ENCODE measurements at places on chromosomes 3 and 15.

GRCh38 chr3:41652931-41653330, 309.0 kb downstream of the ULK4 start:
- H3K27me3 ChIP-seq = no peaks in the 10 kb centered on the region
- no peak overlapping the region for H3K4me3 ChIP-seq
- no peak overlapping the region for H3K27ac ChIP-seq
- no peaks in the 10 kb centered on the region for H3K36me3 ChIP-seq

DNA sequence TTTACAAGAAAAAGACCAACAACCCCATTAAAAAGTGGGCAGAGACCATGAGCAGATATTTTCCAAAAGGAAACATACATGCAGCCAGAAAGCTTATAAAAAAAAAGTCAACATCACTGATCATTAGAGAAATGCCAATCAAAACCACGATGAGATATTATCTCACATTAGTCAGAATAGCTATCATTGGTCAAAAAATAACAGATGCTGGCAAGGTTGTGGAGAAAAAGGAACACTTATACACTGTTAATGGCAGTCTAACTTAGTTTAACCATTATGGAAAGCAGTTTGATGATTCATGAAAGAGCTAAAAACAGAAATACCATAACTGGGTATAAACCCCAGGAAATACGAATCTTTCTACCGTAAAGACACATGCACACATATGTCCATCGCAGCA, 76.3 kb downstream of the SUCNR1 start:
- no peak overlapping the region for H3K27ac ChIP-seq
- H3K36me3 ChIP-seq = no peaks in the 10 kb centered on the region
- H3K4me3 ChIP-seq = no peak overlapping the region
- no peaks in the 10 kb centered on the region for H3K4me1 ChIP-seq
- DNase-seq = no peak
- H3K27me3 ChIP-seq = no peaks in the 10 kb centered on the region

DNA sequence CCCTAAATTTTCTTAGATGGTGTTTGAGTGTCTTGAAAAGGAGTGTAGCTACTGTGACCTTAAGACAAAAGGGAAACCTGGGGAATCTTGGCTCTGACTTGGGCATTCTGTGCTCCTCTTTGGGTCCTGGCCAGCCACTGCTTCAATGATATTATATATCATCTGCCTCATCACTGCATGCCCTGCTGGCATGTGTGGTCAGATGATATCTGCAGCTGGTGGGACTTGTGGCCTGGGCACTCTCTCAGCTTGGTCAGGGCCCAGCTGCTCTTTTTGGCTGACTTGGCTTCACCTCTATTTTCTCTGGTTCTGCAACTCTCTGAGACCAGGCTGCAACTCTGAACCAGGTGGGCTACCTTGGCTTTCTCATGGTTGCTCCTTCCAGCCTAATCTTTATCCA, 446.1 kb upstream of the RARB start:
- DNase-seq = no peak
- H3K36me3 ChIP-seq = no peaks in the 10 kb centered on the region
- no peaks in the 10 kb centered on the region for H3K27me3 ChIP-seq
- H3K4me3 ChIP-seq = no peak overlapping the region
- no peaks in the 10 kb centered on the region for H3K4me1 ChIP-seq
- H3K27ac ChIP-seq = no peak overlapping the region

- H3K27me3 ChIP-seq = no peaks in the 10 kb centered on the region
- H3K4me1 ChIP-seq = no peaks in the 10 kb centered on the region
- no peak for DNase-seq
Measured at GRCh38 chr3:36451816-36452215, 71.5 kb downstream of the STAC start.

GRCh38 chr3:195892105-195893043, 16.0 kb downstream of the TNK2 start:
- no peaks in the 10 kb centered on the region for H3K27me3 ChIP-seq
- DNase-seq = no peak
- no peak overlapping the region for H3K4me3 ChIP-seq
- peaks cover 54% of the 10 kb centered on the region for H3K4me1 ChIP-seq

DNA sequence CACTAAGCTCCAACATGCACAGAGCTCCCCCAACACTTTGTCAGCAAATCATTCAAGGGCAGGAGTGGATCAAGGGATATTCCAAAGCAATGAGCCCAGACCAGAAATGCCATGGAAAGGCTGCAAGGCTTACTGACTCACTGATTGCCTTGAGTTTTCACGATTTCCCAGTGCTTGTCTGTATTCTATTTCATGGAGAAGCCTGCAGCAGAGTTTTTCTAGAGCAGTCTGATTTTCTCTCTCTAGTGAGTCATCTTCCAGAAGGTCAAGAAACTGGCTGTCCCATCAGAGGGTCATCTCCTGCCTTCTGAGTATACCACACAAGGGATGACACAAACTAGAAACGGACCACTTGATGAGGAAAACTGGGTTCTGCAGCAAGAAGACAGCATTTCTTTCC, 16.5 kb downstream of the LMCD1 start:
- no peaks in the 10 kb centered on the region for H3K27me3 ChIP-seq
- H3K4me3 ChIP-seq = no peak overlapping the region
- H3K36me3 ChIP-seq = no peaks in the 10 kb centered on the region
- no peaks in the 10 kb centered on the region for H3K4me1 ChIP-seq
- H3K27ac ChIP-seq = no peak overlapping the region

DNA sequence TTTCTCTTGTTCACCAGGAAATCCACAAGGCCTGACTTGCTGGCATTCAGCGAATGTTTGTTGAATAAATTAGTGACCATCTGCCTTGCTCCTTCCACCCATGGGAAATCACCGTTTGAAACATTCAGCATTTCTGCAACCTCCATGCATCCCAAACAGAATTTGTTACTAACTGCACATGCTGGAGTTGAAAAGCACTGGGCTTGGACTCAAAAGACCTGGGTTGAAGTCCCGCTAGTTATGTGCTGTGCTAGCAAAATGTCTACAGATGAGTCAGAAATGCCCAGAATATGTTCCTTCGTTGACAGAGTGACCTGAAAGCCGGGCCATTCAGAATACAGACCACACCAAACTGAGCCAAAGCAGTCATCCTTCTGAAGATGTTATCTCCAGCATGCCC, 144.6 kb downstream of the ALDH1A2 start:
- no peaks in the 10 kb centered on the region for H3K27me3 ChIP-seq
- H3K4me3 ChIP-seq = no peak overlapping the region
- no peak for DNase-seq
- no peaks in the 10 kb centered on the region for H3K36me3 ChIP-seq
- H3K4me1 ChIP-seq = no peaks in the 10 kb centered on the region

DNA sequence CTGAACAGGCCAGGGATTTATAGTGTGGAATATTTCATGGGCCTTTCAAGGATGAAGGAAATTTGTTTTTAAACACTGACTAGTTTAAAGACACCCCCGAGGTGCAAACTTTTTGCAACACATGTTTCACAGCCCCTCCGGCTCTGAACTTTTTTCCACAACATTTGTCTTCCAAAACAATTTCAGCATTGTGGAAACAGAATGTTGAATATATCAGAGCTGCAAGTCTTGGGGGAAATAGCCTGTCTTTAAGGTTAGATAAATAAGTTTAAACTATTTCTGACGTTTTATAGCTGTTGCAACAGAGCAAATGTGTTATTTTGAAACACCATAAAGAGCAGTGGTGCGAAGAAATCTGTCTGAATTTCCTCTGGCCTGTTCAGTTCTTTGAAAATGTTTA, 229.2 kb upstream of the GOLGA6L4 start:
- no peak overlapping the region for H3K4me3 ChIP-seq
- no peaks in the 10 kb centered on the region for H3K27me3 ChIP-seq
- H3K4me1 ChIP-seq = no peaks in the 10 kb centered on the region
- no peaks in the 10 kb centered on the region for H3K36me3 ChIP-seq

DNA sequence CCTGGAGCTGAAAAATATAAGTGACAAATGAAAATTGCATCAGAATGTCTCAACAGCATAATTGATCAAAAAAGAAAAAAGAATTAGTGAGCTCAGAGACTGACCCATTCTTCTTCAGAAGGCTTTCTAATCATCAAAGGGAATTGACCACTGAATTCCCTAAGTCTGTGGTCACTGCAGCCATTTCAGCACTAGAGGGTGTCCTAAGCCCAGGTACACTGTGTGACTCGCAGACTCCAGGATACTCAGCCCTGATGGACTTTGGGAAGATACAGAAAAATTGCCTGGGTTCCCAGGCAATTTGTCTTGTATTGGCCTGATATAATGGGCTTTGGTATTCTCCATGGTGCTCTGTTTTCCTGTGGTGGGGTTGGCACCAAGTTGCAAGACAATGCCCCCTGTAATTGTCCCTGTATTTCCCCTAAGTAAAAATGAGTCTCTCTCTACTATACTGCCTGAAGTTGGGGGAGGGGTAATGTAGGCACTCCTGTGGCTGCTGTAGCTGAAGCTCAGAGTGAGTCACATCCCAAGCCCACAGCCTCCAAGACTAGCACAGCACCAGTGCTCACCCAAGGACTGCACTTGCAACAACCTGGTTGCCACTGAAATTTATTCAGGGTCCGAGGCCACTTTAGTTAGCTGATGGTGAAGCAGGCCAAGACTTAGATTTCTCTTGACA, 256.0 kb upstream of the STAC start:
- H3K27ac ChIP-seq = no peak overlapping the region
- H3K27me3 ChIP-seq = no peaks in the 10 kb centered on the region
- no peak for DNase-seq

DNA sequence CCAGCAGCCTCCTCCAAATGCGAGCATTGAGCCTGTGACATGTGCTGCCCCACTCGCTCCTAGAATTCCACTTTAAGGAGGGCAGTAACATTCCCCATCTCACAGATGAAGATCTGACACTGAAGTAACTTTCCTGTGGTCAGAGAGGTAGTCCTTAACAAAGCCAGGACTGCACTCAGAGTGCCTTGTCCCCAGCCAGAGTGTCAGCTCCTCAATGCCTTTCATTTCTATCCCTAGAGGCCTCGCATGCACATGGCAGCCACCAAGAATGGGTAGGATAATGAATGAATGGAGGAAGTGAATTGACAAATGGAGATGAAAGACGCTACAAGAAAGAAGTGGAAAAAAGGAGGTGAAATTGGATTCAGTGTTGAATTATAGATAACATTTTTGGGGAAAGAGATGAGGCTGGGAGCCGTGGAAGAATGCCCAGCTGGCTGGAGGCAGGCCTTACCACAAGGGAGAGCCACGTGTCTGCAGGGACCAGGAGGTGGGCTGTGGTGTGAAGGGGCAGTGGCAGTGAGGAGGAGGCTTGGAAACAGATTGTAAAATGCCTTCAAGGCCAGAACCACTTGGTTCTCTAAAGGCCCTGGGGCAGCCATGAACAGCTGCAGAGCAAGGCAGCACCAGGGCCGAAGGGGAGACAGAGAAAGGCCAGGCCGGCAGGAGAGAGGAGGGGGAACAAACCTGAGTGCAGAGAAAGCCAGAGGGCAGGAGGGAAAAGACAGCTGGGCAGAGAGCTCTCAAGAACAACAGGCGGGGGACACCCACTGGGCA, 10.4 kb downstream of the CFAP92 start:
- H3K27me3 ChIP-seq = no peaks in the 10 kb centered on the region
- no peaks in the 10 kb centered on the region for H3K36me3 ChIP-seq
- no peak overlapping the region for H3K27ac ChIP-seq
- no peaks in the 10 kb centered on the region for H3K4me1 ChIP-seq

DNA sequence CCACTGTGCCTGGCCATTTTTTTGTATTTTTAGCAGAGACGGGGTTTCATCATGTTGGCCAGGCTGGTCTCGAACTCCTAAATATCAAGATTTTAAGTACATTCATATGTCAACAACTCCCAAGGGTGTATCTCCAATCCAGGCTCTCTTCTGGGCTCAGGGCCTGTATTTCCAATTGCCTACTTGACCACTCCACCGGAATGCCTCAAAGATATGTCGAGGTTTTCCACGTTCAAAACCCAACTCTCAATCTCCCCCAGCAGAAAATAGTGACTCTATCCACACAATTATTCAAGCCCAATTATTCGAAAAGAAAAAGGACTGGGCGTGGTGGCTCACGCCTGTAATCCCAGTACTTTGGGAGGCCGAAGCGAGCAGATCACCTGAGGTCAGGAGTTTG, 1.9 kb upstream of the KNSTRN start:
- H3K4me1 ChIP-seq = peaks cover 15% of the 10 kb centered on the region
- H3K27ac ChIP-seq = no peak overlapping the region
- no peak overlapping the region for H3K4me3 ChIP-seq
- H3K36me3 ChIP-seq = no peaks in the 10 kb centered on the region
- no peaks in the 10 kb centered on the region for H3K27me3 ChIP-seq

GRCh38 chr3:131067983-131068382, 41.3 kb downstream of the NEK11 start:
- no peaks in the 10 kb centered on the region for H3K36me3 ChIP-seq
- peaks cover 2% of the 10 kb centered on the region for H3K4me1 ChIP-seq
- no peak overlapping the region for H3K4me3 ChIP-seq
- no peaks in the 10 kb centered on the region for H3K27me3 ChIP-seq
- no peak for DNase-seq

DNA sequence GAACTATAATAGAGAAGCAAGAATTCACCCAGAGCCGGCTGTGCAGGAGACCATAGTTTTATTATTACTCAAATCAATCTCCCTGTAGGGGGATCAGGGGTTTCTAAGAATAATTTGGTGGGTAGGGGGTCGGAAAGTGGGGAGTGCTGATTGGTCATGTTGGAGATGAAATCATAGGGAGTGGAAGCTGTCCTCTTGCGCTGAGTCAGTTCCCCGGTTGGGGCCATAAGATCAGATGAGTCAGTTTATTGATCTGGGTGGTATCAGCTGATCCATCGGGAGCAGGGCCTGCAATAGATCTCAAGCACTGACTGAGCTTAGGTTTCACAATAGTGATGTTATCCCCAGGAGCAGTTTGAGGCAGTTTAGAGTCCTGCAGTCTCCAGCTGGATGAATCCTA, 97.0 kb upstream of the SNRPN start:
- H3K27ac ChIP-seq = no peak overlapping the region
- H3K27me3 ChIP-seq = no peaks in the 10 kb centered on the region
- no peaks in the 10 kb centered on the region for H3K36me3 ChIP-seq
- no peak overlapping the region for H3K4me3 ChIP-seq
- no peaks in the 10 kb centered on the region for H3K4me1 ChIP-seq
- no peak for DNase-seq

- no peak for DNase-seq
- H3K27ac ChIP-seq = no peak overlapping the region
- peaks cover 3% of the 10 kb centered on the region for H3K27me3 ChIP-seq
- H3K4me1 ChIP-seq = no peaks in the 10 kb centered on the region
Measured at GRCh38 chr15:94682171-94682570, 450.8 kb downstream of the MCTP2 start.

DNA sequence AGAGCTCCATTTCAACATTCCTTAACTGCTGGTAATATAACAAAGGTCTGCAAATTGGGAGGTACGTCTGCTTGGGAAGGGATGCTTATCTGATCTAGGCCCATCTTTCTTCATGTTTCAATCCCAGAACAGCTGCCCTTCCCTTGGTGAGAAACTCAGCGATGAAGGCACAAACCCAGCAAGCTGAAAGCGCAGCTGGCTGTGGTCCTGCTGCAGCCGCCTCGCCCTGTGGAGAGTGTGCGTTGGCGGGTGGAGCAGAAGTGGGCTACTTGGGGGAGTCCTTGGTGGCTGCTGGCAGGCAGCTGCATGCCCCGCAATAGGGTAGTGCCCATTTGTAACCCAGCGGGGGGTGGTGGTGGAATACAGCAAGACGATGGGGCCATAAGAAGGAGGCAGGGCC, 160.6 kb upstream of the WNT5A start:
- no peaks in the 10 kb centered on the region for H3K27me3 ChIP-seq
- no peak for DNase-seq
- H3K36me3 ChIP-seq = no peaks in the 10 kb centered on the region
- H3K4me1 ChIP-seq = no peaks in the 10 kb centered on the region
- H3K27ac ChIP-seq = no peak overlapping the region

All from CD4-positive, alpha-beta T cell (primary cell).